ENCODE measurements at places on chromosomes 2 and 18.

- no peak for DNase-seq
Measured at GRCh38 chr2:199459286-199460100, 1.8 kb upstream of the SATB2 start.

- DNase-seq = no peak
Measured at GRCh38 chr18:37270666-37271052, 294.9 kb downstream of the CELF4 start.

- no peak for DNase-seq
Measured at GRCh38 chr2:42651057-42651456, 82.6 kb downstream of the MTA3 start.

GRCh38 chr2:30942419-30942818, 135.2 kb upstream of the CAPN13 start:
- no peak for DNase-seq

DNA sequence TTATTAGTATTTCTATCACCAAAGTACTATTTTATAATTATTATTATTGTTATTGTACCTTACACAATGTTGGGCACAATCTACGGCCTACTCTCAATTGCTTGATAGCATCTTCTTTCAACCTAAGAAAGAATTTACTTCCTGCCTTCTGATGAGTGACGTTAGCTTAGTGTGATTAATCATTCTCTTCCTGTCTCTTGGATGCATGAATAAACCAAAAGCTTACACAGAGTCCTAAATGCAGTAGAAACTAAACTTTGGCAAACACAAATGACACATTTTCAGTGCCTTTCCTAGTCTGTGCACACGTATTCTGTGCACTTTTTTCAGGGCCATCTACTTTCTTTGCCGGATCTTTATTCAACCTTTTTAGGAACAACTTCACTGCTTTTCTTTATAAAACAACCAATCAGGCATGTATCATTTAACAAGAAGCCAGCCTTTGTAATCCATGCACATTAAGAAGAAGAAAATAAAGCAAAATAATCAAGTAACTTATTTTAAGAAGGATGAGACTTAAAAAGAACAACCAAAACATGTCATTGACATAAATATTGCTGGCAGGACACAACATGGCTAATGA, 19.1 kb downstream of the TRAK2 start:
- no peak for DNase-seq

DNA sequence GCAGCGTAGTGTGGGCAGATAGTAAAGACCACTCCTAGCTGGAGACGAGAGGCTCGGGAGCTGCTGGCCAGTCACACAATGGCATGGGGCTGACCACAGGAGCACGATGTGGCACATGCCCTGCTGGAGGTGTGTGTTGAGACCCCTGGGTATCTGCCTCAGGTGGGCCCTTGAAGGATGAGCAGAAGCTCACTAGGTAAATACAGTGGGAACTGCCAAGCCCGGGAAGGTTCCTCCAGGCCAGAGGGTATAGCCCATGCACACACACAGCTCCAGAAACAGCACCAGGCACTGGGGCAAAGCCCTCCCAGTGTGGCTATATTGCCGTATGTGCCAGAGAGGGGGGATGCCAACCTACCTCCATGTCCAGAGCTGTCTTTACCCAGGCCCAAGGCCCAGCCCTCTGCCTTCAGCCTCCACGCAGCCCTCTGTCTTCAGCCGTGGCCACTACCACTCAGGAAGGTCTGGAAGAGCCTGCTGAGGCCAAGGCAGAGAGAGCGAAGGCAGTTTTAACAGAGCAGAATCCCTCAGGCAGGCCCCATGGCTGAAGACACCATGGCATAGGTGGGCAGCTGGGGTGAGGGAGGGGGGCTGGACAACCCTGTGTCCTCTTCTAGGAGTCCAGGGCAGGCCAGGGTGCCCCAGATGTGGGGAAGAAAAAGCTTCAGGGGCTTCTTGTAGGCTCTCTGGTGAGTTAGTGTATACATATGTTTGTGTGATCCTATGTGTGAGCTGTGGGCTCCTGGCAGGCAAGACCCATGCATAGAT, 7.0 kb upstream of the ARID5A start:
- DNase-seq = no peak

DNA sequence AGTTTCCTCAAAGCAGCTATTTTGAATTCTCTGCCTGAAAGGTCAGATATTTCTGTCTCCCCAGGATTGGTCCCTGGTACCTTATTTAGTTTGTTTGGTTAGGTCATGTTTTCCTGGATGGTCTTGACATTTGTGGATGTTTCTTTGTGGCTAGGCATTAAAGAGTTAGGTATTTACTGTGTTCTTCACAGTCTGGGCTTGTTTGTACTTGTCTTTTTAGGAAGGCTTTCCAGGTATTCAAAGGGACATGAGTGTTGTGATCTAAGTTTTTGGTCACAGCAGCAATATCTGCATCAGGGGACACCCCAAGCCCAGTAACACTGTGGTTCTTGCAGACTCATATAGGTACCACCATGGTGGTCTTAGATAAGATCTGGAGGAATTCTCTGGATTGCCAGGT, 11.8 kb downstream of the MYO3B start:
- no peak for DNase-seq

GRCh38 chr2:11026286-11026921, 114.7 kb downstream of the KCNF1 start:
- no peak for DNase-seq

DNA sequence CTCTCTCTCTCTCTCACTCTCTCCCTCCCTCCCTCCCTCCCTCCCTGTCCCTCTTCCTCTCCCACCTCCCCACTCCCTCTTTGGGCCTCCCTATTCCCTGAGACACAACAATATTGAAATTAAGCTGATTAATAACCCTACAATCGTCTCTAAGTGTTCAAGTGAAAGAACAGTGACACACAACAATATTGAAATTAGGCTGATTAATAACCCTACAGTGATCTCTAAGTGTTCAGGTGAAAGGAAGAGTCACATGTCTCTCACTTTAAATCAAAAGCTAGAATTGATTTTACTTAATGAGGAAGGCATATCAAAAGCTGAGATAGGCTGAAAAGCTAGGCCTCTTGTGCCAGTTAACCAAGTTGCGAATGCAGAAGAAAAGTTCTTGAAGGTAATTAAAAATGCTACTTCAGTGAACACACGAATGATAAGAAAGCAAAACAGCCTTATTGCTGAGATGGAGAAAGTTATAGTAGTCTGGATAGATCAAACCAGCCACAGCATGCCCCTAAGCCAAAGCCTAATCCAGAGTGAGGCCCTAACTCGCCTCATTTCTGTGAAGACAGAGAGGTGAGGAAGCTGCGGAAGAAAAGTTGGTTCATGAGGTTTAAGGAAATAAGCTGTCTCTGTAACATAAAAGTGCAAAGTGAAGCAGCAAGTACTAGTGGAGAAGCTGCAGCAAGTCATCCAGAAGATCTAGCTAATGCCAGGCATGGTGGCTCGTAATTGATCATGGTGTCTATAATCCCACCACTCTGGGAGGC, 21.3 kb downstream of the MALT1 start:
- no peak for DNase-seq

DNA sequence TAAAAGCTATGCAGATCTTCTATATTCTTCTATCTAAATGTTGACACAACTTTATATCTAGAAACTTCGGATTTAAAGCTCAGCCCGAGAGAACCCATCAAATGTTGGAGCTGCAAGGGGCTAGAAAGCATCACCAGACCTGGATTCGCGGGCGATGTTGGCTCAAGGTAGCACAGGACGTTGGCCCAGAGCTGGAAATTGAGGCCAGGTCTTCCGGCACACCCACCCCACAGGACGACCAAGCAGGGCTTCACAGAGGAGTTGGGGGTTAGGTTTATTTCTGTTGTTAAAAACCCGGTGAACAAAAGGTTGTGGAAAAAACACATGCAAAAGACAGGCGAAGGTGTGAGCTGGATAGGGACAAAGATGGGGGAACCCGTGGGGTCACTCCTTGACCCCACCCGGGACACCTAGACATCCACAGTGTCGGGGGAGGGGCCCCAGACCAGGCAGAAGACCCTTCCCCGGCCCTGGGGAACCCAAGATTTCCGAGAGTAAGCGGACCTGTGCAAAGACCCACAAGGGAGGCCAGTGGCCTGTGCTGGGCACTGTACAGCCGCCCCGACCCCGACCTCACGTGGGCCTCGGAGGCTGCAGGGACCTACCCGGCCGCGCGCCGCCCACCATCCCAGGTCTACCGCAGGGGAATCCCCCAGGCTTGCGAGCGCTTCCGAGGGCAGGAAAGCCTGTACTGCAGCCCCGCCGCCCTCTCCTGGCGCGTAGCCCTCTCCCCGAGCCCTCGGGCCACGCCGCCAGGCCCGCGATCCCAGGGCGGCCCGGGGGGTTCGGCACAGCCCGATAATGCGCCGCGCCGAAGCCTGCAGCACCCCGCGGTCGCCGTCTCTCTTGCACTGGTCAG, 1.8 kb upstream of the AGBL5 start:
- DNase-seq = no peak

GRCh38 chr2:213609570-213610170, 325.4 kb downstream of the SPAG16 start:
- no peak for DNase-seq

DNA sequence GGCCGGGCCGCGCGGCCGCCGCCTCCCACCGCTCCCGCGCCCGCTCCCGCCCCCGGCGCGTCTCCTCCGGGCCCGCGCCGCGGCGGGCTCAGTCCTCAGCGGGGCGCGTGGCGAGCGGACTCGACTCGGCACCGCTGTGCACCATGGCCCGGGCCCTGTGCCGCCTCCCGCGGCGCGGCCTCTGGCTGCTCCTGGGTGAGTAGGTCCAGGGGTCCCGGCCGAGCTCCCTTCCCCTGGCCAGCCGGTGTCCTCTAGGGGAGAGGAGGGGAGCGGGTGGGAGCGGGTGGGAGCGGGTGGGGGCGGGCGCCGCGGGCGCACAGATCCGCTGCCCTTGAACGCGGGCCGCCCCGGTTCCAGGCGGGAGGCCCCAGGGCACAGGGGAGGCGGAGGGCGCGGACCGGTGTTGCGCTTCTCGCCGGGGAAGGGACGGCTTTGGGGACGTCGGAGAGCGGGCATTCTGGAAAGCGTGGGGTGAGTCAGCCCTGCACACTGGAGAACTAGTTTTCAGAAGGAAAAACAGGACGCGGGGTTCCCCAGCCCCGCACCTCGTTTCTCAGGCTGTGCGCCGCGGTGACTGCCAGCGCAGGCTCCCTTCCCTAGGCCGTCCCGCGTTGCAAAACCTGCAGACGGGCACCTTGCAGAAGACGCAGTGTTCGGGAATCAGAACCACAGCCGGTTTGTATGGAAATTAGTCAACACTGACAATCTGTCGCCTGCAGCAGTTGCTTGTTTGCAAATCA, at the start of gene RAMP1:
RAMP1 (plus strand) TSS at position 91 of the 740 bp plus-strand sequence; CDS start at position 144, 53 bp downstream.
- no peak for DNase-seq

GRCh38 chr2:115294999-115295398, 852.6 kb downstream of the DPP10 start:
- DNase-seq = no peak

DNA sequence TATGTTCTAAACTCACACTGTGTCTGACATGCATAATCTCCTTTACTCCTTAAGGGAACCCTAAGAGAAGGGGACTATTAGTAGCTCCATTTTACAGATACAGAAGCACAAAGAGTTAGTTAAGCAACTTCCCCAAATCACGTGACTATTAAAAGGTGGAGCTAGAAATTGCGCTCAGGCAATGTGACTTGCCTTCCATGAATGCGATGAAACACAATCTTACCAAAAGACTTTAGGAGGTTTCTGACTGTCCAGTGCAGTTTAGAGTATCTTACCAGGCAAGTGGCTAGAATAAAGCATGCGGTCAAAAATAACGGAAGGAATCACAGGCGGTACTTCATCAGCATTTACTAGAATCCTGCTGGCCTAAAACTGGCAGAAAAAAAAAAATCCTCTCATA, 70.4 kb downstream of the ZNF521 start:
- DNase-seq = no peak

DNA sequence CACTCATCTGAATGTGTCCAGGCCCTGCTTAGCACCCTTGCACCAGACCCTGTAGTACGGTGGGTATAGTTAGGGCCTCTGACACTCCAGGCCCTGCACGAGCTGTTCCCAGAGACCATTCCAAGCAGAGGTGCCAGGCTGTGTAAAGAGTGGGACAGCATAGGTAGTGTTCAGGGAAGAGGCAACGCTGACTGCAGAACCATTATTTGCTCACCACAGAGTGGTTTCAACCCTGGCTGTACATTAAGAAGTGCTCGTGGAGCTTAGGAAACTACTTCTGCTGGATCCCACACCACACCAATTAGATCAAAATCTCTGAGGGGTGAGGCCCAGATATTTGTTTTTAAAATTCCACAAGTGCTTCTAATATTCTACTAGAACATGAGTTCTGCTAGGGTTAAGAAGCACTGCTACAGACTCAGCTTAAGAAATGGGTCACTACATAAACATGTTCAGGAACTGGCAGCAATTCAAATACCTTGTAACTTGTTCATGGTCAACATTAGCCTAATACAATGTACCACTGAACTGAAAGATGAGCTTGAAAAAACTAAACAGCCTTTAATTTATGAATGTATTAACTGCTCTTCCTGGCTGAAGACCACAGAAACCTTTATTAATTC, 183.0 kb downstream of the MYO5B start:
- no peak for DNase-seq

DNA sequence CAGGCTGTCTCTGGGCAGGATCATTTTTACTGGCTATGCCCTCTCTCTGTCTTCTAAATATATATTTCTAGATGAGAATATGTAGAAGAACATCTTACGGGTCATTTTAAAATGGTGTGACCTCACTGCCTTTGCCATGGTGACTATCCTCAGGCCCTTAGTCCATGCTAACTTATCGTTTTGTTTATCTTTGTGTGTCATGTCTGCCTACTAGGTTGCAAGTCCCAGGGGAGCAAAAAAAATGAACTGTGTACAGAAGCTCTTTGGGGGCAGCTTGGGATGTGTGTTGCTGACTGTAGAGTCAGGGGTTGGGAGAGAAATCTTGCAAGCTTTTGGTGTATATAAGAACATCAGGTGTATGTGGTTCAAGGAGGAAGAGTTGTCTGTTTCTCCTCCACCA, 11.0 kb downstream of the CPSF3 start:
- DNase-seq = no peak

DNA sequence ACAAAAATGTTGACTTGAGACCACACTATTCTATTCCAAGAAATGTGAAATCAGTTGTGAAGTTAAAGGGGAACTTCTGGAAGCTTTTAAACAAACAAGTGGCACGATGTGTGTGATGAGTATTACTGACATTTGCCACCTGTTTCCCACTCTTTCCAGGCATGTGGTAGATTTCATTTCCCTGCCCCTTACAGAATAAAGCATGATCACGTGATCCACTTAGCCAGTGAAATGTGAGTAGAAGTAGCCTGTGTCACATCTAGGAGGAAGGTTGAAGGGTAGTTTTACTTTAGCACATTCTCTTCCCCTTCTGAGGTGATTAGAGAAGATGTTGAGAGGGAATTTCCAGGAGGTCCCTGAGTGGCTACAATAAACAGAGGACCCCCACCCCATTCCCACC, 3.8 kb downstream of the COL4A4 start:
- no peak for DNase-seq

DNA sequence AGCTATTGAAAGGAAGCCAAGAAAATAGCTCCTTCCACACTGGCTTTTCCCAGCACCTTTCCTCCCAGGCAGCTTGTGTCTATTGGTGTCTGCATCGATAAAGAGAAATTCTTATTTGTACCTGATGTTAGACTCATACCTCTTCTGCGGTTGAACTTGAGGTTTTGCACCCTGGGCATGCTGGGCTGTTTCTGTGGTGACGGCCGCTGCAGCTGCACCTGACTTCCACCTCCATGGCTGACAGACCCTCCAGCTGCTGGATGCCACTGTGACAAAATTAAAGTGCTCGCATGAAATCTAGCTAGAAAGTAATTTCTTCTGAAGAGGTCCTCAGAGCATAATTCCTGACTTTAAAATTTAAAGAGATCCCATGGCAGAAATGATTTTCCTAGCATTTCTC, 6.6 kb downstream of the FECH start:
- no peak for DNase-seq

All from NCI-H187 treated with DMSO at 0.1 percent for 48 hours (cell line).